Kasumi-1 (cell line): ENCODE measurements at places on chromosomes 7 and 10.

DNA sequence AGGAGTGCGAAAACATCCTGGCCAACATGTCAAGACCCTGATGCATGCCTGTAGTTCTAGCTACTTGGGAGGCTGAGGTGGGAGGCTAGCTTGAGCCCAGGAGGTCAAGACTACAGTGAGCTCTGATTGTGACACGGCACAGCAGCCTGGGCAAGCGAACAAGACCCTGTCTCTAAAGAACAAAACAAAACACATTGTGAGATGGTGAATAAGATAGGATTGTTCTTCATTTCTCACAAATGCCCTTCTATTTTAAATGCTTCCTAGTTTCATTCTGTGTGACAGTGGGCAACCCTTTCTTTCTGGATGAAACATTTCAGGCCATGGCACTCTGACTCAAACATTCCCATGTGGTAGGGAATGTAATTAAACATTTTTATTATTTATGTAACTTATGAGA, 13.5 kb downstream of the EFCAB10 start:
- no peak for DNase-seq

DNA sequence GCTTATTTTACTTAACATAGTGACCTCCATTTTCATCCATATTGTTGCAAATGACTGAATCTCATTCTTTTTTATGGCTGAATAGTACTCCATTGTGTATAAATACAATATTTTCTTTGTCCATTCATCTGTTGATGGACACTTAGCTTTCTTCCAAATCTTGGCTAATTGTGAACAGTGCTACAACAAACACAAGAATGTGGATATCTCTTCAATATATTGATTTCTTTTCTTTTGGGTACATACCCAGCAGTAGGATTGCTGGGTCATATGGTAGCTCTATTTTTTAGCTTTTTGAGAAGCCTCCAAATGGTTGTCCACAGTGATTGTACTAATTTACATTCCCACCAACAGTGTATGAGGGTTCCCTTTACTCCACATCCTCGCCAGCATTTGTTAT, 58.0 kb downstream of the CREB5 start:
- no peak for DNase-seq

GRCh38 chr10:130326954-130327353, 190.8 kb downstream of the GLRX3 start:
- DNase-seq: no peak

GRCh38 chr10:126841341-126841895, 63.8 kb upstream of the DOCK1 start:
- DNase-seq: no peak
